Right forelimb (tissue), 1 donor: ENCODE measurements at places on chromosomes 3 and 15.

DNA sequence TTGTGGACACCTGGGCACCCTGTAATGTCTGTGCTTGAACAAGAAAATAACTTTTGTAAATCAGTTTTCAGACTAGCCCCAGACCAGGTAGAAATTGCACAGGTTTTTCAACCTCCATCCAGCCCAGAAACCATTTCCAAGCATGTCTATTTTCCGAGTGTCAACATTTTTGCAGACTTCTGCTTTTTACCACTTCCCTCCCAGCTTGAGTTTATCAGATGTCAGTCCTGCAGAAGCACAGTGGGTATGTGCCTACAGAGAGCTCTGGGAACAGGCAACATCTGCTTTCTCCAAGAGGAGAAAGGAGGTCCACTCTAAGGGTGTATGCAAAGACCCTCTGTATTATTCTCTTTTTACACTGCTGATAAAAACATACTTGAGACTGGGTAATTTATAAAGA, 83.9 kb downstream of the LRRK1 start:
- peak; percentile 4 for DNase-seq

DNA sequence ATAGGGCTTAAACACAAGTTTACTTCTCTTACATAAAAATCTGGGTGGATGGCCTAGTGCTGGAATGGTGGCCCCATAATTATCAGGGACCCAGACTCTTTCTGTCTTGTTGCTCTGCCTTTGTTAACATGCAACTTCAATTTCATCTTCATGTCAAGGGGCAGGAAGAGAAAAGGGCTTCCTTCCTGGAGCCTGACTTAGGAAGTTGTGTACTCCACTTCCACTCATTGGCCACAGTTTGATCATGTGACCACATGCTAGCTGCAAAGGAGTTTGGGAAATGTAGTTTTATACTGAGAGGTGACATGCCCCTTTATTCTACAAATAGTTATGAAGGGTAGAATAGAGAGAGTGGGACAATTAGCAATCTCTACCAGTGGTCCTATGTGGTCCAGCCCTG, 39.3 kb downstream of the RHCG start:
- DNase-seq = no peak

GRCh38 chr3:53464424-53464823, 30.0 kb upstream of the CACNA1D start:
- no peak for DNase-seq

DNA sequence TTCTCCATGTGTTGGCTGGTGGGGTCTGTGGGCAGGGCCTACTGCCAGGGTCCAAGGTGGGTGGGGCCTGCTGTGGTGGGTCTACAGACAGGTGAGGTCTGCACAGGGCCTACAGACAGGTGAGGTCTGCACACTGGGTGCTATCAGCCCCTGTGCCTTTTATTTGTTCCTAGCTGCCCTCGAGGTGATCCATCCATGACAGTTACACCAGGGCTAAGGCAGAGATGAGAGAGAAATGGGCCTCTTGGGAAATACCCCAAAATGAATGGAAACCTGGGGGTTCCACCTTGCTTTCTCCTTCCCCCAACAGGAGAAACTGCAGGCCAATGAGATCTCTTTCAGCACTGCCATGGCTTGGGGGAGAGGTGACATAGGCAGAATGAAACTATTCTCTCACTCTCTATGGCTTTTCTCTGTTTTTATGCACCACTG, 36.4 kb downstream of the CFAP100 start:
- DNase-seq = no peak

DNA sequence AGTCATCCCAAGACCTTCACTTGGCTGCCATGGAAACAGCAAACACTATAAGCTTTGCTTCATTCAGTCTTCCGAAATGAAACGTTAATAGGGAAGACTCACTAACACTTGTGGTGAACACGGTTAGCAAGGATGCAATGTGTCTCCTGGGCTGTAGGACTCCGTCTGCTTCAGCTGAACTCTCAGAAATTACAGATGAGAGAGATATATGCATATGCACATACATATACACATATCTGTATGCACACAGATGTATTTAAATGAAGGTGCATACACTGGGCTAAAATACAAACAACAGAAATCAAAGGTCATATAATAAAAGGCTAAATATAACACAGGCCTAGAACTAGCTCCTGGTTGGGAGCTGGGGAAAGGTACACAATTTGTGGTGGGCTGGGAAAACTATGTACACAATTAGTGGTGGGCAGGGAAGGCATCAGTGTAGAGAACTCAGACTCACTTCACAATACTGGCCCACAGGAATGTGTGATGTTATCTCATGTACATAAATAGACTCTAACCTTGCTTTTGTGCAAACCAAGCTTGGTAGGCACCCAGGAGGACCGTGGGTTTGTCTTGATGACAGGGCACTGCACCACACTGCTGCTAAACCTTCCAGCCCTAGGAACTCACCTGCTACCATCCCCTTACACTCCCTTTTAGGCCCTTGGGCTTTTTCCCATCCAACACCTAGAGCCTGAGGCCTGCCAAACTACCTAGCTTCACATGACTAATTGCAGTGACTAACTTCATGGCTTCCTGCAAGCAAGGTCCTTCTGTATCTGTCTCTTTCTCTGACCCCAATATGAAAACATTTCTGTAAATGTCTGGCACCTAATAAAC, 873.1 kb downstream of the NSUN3 start:
- no peak for DNase-seq

- DNase-seq = no peak
These were observed 205.0 kb downstream of the LPP start for GRCh38 chr3:188358787-188359493.

DNA sequence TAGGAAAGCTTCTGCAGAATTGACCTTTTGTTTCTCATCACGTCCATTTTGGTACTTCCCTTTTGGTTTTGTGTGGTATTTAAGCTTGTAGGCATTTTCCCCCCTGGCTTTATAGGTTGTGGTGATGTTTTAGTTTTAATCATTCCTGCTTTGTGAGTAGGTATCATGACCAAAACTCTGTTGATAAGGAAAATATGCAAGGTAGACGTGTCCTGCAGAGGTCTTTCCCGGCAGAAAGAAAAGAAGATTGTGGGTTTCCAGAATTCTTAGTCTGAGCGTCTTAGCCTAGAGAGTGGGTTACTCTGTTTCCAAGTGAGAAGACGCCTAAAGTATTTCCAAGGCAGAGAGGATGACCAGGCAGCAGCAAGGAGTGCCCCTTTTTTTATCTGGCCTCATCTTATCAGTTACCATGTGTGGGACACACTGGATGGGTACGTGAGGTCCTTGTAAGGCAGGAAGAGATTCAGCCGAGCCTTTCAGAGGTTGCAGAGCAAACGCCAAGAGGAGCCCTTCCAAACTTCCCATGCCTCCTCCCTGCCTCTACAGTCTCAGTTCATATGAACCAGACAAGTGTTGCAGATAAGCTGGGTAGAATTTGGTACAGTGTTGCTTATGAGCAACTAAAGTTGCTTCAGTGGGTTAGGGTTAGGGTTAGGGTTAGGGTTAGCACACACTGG, 58.8 kb downstream of the ARNT2 start:
- DNase-seq = no peak

- DNase-seq = no peak
These were observed 9.9 kb downstream of the PDIA5 start for GRCh38 chr3:123076496-123077418.

DNA sequence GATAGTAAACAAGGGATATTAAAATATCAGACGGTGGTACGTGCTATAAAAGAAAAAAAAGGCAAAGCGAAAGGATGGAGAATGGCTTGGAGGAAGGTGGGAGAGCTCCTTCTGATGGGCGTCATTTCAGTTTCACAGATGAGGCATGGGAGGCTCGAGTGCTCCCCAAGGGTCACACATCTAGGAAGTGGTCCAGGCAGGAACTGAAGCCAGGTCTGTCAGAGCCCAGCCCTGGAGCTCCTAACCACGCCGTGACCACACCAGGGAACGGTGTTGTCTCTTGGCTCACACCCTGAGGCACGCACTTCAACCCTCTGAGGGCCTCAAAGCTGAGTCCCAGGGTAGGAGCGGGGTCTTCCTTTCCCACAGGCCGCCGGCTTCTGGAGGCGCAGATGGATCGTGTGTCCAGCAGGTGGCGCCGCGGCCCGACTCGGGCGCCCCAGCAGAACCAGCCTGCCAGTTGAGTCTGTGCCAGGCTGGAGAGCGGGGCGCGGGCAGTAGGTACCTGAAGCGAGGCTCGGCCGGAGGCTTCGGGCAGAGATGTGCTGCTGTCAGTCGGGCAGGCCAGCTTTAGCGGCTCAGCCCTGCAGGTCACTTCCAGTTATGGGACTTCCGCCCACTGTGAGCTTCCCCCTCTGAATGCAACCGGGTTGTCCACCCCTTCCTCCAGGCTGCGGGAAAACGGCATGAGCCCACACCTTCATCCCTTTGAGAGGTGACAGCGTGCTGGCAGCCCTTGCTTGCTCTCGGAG, 68.1 kb downstream of the SLC6A1 start:
- DNase-seq = peak; percentile 70

DNA sequence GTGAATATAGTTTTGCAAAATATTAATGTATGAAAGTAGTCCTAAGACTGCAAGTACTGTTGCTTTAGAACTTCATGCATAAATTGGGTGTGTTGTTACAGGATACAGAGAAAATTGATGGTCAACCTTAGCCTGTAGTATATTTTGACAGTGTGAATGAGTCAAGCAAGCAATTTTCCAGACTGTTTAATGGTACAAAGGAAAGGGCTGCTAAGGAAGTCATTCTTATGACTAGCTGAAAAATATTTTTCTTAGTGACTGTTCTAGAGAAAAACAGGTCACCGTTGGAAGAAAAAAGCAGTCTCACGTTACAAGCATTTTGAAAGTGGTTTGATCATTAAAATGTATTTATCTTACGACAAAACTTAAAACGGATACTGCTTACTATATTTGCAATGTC, 49.2 kb downstream of the MBNL1 start:
- DNase-seq = no peak

GRCh38 chr15:56934269-56934668, 15.8 kb downstream of the TCF12 start:
- no peak for DNase-seq

DNA sequence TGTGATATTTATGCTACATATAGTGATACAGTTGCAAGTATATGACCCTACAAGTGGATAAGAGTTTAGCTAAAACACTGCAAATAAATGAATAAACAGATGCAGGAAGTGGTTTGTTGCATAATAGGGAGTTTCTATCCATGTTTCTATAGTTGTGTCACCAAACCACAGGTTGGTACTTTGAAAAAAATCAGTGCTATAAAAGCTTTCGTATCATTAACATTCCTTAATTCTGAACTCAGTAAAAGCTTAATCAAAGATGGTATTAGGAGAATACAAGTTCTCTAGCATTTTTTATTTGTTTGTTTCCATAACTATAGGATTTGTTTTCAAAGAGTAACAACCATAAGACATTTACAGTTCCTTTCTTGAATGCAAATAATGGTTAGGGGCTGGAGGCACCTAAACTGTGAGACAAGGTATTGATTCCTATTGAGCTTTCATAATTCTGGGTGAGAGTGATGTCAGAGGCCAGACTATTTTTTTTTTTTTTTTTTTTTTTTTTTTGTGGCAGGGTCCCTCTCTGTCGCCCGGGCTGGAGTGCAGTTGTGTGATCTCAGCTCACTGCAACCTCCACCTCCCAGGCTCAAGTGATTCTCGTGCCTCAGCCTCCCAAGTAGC, 29.6 kb downstream of the CPOX start:
- DNase-seq = no peak

DNA sequence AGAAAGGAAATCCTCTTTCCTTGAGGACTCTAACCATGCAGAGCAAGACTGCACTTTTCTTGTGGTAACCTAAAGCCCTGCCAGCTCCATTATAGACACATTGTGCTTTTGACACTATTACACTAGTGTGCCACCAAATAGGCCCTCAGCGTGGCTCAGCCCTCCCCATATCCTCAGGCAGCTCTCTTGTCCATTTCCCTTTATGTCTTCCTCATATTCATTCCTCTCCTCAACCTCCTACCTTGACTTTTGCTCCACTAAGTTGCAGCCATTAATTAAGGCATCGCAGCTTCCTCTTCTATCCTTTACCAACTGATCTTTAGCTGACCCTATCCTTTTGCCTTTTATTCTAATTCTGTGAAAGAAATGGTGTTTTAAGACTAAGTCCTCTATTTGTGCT, 3.7 kb downstream of the ATG7 start:
- DNase-seq = no peak

DNA sequence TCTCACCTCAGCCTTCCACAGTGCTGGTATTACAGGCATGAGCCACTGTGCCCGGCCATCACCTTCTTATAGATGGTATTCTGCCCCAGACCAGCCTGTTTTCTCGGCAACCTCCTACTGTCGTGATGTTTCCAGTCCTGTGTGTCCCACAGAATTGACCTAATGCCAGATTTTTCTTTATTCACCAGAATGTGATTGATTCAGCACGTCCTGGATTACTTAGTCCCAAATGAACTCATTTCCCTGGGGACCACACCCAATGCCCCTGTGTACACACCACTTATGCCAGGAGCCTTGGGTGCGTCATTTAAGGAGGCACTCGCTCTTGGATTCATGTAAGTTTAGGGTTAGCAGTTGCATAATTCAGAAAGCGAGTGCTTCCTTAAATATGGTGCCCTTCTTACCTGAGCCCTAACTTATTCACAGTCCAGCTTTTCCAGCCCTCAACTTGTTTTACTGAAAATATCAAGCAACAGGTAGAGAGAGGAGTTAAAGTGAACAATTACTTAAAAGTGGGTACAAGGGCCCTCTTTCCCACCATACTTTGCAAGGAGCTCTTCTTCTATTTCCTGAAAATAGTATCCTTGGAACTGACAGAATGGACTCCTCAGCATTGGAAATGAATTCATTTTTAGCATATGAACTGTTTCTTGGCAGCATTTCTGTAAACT, 64.6 kb upstream of the UBE2E1 start:
- DNase-seq = no peak

DNA sequence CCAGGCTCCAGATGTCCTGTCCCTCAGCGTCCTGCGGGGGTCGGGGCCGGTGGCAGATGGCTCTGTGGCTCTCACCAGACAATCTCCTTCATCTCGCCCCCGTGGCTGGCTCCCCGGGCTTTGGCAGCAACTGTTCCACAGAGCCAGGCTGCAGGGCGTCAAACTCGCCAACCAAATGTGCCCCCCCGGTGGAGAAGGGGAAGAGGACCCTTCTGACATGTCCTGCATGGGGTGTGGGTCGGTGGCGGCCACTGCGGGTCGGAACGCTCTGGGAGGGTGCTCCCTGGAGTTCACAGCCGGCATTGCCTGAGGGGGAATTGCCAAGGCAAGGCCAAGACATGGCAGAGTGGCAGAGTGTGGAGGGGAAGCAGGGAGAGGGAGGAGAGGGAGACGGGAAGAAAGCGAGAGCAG, 36.0 kb downstream of the BDH1 start:
- no peak for DNase-seq

GRCh38 chr3:146817704-146818103, 212.6 kb upstream of the PLSCR5 start:
- no peak for DNase-seq

GRCh38 chr3:114758831-114759699, 388.0 kb downstream of the ZBTB20 start:
- no peak for DNase-seq

- peak; percentile 75 for DNase-seq
These were observed 49.7 kb upstream of the MYZAP start for GRCh38 chr15:57541805-57542504.

DNA sequence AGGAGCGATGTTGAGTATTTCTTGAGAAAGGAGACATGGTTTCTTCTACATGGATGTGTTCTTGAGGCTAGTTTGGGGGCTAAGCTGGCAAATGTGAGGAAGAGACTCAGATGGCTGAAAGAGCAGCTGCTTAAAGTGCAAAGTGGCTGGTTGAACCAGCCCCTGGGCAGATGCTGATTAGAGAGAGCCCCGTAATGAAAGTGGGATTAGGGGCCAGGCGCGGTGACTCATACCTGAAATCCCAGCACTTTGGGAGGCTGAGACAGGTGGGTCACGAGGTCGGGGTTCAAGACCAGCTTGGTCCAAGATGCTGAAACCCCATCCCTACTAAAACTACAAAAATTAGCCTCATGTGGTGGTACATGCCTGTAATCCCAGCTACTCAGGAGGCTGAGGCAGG, 75.0 kb upstream of the GCNT3 start:
- no peak for DNase-seq
